Stimulated activated CD8-positive, alpha-beta memory T cell treated with anti-CD3 and anti-CD28 coated beads, Interleukin-7, amount 100 ng/mL, for 1 hour (primary cell): ENCODE measurements at places on chromosomes 16 and 17.

GRCh38 chr17:21505819-21506815, 130.0 kb downstream of the KCNJ12 start:
- no peak for DNase-seq

DNA sequence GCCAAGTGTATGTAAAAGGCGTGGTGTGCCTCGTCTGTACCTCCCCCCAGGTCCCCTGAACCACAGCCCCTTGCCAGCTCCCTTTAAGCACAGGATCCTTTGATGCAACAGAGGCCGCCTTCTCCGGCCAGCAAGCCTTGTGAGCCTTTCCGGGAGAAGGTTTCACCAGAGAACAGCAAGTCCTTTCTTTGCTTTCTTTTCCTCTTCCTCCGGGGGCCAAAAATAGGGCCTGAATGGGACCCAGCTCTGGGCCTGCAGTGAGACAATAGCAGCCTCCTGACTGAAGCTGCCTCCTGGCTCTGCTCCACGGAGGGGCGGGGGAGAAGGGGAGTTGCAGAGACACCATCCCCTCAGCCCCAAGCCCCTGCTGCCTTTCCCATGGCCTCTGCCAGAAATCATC, 9.0 kb downstream of the ADGRG1 start:
- no peak for DNase-seq

DNA sequence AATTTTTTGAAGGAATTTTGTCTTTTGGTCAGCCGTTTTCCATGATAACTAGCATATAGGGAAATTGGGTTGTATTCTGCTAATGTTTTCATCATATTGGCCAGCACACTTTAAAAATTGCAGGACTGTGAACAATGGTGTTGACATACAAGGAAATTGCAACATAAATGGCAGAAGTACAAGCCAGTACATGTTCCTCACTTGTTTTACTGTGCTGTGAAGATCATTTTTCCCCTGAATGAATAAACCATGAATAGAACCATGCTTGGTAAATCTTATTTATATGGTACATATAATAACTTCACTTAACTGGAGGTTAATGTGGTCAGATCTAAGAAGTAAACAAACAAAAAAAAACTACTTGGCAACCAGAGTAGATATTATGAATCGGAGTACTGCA, 22.8 kb downstream of the OMG start:
- DNase-seq, result no peak

GRCh38 chr16:53097190-53097589, 42.4 kb downstream of the CHD9 start:
- no peak for DNase-seq

DNA sequence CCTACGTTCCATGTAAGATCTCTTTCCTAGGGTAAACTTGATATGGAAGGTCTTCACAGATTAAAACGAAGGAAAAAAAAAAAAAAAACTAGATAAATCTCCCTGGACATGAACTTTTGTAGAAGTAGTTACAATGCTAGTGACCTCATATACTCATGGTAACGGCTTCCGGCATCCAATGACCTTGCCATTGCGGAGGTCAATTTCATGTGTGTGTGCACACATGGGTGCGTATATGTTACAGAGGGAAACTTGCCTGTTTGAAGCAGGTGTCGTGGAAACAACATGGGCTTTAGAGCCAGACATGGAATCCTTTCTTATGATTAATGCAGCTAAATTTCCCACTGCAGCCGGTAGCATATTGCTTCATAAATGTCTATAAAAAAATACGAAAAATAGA, 435.5 kb downstream of the MAF start:
- DNase-seq, result no peak

DNA sequence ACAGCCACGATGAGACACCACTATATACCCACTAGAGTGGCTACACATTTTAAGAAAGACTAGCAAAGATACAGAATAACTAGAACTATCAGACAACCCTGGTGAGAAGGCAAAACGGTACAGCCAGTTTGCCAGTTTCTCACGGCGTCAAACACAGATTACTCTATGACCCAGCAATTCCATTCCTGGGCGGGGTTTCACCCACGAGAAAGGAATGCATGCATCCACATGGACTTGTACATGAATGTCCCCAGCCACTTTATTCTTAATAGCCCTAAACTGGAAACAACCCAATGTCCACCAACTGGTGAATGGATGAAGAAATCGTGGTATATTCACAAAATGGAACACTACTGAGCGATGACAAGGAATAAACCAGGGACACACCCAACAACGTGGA, 74.5 kb downstream of the MYH10 start:
- no peak for DNase-seq

- no peak for DNase-seq
Measured at GRCh38 chr16:58649707-58650106, 20.1 kb upstream of the CNOT1 start.
